ENCODE measurements at places on chromosomes 7 and 10.

DNA sequence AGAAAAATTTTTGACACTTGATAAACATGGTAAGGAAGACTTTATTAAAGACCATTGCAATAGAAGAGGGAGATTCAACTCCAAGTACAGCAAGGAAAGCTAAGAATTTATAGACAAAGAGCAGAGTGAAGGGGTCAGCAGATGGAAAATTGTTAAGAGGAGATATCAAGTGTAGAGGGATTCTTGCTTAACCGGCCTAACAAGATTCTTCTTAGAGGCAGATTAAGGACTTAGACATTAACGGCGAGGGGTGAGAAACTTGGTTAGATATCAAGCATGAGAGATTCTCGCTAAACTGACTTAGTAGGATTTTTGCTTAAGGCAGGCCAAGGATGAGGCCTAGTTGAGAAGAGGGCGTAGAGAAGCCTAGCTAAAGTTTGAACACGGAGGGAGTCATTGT, 76.0 kb downstream of the ITGB1 start:
- DNase-seq, result no peak

GRCh38 chr7:11970132-11970531, 138.1 kb upstream of the THSD7A start:
- DNase-seq, result no peak

DNA sequence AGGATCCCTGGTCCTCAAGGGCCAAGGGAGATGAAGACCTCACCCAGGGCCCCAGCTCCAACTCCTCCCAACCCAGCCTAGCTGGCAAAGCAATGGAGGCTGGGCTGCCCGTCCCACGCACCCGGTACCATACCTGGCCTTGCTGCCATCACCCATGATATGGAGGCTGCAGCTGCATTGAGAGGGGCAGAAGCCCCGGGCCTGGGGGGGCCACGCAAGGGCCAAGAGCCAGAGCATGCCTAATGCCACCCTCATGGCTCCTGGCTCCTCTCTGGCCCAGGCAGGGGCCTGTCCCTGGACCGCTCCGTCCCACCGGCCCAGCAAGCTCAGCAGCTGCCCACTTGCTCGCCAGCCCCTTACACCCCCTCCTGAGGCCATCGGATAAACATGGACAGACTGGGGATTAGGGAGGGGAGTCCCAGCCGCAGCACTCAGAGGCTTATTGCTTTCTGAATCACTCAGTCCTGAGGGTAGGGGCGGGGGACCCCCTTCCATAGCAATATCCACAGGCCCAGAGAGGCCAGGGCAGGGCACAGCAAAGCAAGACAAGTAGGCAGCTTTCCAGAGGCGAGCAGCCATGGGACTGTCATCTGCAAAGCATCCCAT, at the start of gene LRIT1:
Gene LRIT1, minus strand, starts transcription at position 362 of the 606 bp plus-strand sequence. Its CDS starts 107 bp downstream, at position 255.
- DNase-seq, result no peak

- DNase-seq, result no peak
Observed at GRCh38 chr7:108045669-108046068, 42.7 kb upstream of the LAMB1 start.

All from renal cortical epithelial cell (primary cell).